ENCODE measurements at places on chromosomes 12 and 14.

GRCh38 chr14:33714527-33715226 lies 236.2 kb downstream of the EGLN3 start:
- peak; percentile 53 for DNase-seq

GRCh38 chr12:32034045-32034444 lies 72.6 kb upstream of the BICD1 start:
- peak; percentile 14 for DNase-seq

- no peak for DNase-seq
Observed at GRCh38 chr12:80196419-80196818, 97.1 kb downstream of the OTOGL start.

DNA sequence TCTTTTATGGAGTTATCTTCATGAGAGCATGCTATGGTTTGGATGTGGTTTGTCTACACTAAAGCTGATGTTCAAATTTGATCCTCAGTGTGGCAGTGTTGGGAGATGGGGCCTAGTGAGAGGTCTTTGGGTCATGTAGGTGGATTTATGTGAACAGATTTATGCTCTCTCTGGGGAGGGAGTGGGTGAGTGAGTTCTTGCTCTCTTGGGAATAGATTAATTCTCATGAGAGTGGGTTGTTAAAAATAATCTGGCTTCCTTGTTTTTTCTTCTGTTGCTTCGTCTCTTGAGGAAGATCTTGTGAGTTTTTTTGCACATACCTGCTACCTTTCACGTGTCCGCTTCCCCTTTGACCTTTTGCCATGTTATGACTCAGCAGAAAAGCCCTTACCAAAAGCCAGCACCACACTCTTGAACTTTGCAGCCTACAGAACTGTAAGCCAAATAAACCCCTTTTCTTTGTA lies 20.5 kb downstream of the DERA start:
- peak; percentile 11 for DNase-seq

DNA sequence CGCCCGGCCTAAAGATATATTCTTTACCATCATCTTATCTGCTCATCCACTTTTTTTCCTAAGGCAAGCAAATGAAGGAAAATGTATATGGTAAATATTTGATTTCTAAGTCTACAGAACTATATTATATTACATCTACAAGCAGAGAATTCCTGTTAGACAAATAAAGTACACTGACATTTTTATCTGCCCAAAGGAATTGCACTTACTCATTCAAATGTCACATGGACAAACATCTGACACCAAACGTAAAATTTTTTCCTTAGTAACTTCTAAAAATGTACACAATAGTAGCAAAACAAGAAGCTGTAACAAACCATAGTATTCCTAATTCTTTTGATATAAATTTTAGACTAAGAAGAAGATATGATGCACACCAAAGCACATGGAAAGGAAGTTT lies 51.0 kb downstream of the SPPL3 start:
- DNase-seq = peak; percentile 32

- DNase-seq = peak; percentile 91
Observed at GRCh38 chr14:22898302-22899090, 15.5 kb downstream of the REM2 start.

DNA sequence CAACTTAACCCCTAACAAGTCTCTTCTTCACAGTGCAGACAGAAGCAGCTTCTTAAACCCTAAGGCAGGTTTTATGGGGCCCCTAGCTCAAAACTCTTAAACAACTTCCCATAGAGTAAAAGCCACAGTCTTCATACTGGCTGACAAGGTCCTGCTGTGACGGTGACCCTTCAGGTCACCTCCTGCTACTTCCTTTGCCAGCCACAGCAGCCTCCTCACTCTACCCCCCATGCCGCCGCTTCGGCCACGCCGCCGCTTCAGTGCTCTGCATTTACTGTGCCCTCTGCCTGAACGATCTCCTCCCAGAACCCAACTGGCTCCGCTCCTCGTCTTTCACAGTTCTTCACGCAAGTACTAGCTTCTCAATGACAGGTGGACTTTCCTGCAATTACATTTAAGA lies 45.5 kb downstream of the ACADS start:
- no peak for DNase-seq

- DNase-seq = no peak
Observed at GRCh38 chr12:2228535-2228934, 175.7 kb downstream of the CACNA1C start.

DNA sequence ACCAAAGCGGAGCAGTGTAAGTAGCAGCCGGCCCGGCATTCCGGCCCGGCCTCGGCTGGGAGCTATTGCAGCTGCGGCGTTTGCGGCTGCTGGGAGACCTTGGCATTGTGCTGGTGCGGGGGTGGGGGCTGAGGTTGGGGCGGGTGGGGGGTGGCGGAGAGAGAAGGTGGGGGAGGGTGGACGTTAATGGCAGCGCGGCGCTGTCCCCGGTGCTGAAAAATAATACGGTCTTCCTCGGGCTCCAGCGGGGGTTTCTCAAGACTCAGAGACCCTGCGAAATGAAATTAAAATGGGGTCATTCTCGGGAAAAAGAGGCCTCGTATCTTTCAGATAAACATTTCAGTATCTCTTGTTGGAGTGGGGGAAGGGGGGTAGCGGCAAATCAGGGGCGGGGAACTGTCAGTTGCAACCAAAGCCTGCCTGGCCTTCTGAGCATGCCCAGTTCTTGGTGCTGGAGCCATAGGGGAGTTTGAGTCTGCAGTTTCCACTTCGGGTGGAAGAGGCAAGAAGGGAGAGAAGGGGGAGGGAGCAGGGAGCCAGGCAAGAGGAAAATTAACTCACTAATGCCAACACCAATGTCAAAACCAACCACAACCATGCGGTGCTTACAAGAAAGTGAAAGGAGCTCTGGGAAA lies 414 bp downstream of the UNC79 start:
- peak; percentile 40 for DNase-seq

DNA sequence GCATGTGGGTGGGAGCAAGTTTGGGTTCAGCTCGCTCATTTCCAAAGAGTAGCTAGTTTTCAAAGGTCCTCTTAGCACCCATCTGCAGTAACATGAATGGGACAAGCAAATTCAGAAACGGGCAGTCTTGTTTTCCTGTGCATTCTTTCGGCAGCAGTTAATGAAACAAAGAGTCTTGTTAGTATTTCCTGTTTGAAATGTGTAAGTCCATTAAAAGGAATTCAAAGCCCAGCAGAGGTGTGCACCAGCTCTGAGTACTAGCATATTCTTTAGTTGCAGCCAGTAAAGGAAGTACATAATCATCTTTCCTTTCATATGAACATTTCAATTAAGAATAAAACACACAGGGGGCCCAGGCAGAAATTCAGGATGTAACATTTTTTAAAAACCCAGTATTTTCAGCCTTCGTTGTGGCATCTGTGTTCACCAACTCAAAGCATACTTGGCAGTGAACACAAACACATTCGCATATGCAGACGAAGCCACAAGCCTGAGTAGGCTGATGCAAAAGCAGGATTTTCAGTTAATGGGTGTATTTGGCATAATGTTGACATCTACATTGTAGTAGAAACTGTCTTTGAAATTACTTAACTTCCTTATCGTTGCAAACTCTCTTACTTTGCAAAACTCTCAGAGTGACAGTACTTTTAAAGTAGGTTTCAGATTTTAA lies 570.0 kb upstream of the FLRT2 start:
- DNase-seq = no peak

DNA sequence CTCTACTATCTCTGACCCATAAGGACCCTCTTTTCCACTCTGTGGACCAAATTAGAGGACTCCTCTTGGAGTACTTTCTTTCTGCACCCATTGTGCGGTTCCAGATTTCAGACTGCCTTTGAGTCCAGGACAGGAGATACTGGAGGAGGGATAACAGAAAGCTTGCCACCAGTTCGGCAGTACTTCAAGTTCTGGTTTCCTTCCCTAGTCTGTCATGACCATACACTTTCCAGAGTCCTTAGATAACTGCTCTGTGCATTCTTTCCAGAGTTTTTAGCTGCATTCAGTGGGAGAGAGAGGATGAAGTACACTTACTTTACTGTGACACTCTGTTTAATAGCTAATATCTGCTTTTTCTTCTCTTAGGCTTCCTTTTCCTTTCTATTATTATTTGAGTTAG lies 54.8 kb upstream of the OSBPL8 start:
- no peak for DNase-seq

Data from GM23248 (cell line).